ENCODE measurements at places on chromosomes 11 and 22.

- DNase-seq, result peak; percentile 83
Measured at GRCh38 chr22:21816787-21817496, 50.5 kb downstream of the MAPK1 start.

DNA sequence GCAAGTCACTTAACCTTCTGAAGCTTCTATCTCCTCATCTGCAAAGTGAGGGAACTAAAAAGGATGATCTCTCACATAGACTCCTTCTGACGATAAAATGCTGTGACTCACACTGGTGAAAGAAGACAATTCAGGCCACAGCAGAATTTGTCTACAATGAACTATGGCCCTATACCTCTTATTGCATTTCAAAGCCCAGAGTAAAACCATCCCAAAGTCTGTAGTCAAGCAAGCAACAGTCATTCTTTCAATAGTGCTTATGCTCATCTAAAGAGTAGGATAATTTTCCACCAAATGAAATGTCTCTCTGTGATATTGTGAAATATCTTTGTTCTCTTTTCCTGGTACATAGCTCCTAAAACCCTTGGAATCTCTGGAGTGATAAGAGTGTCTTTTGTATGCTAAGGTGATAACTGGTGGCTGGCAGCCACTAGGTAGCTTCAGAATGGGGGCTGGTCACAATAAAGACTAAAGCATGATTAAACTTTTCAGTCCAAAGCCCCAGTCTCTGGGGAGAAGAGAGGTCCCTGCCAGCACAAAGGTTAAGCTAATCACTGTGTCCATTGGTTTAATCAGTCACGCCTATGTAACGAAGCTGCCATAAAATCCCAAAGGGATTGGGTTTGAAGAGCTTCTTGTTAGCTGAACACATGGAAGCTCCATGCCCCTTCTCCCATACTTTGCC, 30.8 kb downstream of the SYTL2 start:
- no peak for DNase-seq

DNA sequence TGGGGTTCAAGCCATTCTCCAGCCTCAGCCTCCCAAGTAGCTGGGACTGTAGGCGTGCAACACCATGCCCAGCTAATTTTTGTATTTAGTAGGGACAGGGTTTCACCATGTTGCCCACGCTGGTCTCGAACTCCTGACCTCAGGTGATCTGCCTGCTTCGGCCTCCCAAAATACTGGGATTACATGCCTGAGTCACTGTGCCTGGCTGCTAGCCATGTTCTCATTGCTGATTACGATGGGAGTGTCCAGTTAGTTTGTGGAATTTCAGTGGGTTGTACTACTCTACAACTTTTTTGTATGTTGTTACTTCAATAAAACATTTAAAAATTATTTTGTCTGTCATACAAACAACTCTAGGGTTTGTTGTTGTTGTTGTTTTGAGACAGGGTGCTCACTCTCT, 4.8 kb upstream of the VPS11 start:
- DNase-seq, result no peak

GRCh38 chr22:43540529-43540923, 128.7 kb downstream of the MPPED1 start:
- DNase-seq, result no peak

GRCh38 chr11:73239111-73239521, 21.0 kb downstream of the P2RY2 start:
- DNase-seq, result no peak

DNA sequence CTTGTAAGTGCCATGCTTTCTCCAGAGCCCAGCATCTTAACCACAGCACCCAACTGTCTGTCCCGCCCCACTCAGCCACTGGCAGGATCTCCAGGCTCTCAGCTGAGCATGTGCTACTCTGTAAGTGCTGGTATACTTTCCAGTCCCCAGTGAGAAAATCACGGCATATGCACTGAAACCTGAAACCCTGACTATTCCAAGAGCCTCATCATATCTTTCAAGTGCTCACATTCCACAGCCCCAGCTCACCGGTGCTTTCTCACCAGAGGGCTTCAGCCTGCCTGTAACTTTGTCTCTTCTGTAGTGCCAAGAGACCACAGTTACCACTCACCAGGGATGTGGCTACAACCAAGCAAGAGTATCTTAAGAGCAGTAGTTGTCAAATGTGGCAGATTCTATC, 24.4 kb upstream of the PAMR1 start:
- no peak for DNase-seq

GRCh38 chr11:61749591-61750217, 2.7 kb upstream of the MYRF start:
- DNase-seq, result no peak

DNA sequence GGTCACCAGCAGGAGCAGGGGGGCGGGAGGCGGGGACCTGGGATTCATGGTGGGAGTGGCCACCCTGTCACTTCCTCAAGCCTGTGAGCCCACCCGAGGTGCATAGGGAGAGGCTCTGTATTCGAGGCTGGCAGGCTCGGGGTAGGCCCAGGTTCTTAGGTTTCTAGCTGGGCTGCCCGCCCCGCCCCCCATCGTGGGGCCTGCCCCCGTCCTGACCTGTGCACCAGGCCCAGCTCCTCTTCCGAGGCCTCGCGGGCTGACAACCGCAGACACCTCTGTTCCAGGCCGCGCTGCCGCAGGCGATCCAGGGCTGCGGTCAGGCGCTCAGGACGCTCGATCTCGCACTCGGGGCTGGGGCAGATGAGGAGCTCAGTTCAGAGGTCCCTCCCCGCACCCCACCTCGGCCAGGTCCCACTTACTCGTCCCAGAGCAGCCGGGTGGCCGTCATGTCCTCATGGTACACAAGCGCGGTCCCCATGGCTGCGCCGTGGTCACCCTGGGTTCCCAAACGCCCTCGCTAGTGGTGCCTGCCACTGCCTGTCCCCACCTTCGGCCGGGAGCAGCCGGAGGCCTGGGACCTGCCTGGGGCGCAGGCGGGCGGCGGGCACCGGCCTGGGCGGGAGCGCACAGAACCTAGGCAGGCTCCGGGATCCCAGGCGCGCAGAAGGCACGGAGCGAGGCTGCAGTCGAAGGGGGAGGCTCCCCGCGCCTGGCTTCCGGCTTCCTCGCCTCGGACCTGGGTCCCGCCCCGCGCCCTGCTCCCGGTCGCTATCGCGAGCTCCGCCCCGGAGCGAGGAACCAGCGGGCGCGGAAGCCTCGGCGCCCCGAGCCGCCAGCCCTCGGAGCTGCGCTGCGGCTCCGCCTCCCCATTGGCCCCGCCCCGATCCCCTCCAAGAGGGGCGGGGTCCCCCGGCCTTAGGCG, at the start of gene HDAC10:
Gene HDAC10, minus strand, starts transcription at position 711 of the 922 bp plus-strand sequence. Its CDS starts 233 bp downstream, at position 478.
- peak; percentile 84 for DNase-seq

DNA sequence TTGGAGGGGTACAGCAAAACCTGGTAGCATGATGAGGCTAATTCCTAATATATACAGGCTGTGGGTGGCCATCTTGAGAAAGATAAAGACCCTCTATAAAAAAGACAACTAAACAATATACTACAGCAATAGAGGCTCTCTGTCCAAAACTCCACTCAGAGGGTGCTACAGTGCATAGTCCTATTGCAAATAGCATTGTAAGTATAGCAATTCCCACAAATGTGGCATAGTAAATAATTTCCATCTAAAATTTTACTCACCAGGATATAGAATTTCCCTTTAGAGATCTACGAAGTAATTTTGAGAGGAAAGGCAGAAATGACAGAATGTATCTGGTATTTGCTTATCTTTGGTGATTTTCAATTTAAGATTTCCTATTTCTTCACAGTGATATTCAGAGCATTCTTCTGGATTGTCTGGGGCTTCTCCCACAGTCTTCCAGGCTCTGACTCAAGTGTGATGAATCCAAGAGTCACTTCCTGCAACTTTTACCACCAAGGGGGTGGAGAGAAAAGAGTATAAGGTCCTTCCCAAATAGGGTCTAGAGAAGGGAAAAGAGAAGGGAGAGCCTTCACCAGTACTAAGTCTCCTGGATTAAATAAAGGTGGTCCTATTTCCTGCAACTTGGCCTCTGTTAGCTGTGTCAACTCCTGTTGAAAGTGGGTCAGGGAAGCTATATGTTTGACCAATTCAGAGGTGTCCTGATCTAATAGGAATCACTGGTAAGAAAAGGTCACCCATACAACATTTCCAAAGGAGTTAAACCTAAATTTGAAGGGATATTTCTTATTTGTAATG, 1054.7 kb upstream of the CNTN5 start:
- DNase-seq, result no peak

DNA sequence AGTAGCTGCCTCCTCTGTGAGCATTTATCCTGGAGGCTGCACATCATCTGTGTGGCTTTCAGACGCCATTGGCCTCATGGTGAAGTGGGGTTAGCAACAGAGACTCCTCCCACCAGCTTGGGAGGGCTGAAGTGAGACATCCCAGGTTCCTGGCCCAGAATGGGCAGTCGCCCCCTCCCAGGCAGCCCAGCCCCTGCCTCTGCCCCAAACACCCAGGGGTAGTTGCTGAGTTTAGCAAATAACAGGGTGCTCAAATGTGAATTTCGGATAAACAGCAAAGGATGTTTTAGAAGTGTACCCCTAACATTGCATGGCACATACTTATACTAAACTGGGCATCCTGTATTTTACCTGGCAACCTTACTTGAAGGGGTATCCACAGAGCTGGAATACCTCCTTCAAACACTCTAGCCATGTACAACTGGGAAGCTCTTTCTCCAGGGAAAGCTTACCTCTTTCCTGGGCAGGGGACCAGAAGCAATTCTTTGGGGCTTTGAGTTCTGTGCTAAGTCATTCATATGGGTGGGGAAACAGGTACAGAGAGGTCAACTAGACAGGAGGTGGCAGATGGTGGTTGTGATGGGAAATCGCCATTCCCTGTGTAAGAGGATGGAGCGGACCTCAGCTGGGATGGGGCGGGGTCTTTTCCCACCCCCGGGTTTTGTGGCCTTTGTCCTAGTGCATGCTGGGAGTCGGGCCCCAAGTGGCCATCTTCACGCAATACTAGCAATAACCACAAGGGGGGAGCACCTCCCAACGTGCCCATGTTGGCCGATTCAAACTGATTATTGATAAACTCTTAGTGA, 19.3 kb downstream of the MTFP1 start:
- DNase-seq, result peak; percentile 66

GRCh38 chr11:93196816-93197379, 893 bp downstream of the SLC36A4 start:
- DNase-seq, result peak; percentile 14

- DNase-seq, result no peak
Measured at GRCh38 chr22:29344137-29344536, 28.6 kb upstream of the RASL10A start.

GRCh38 chr11:115279813-115280761, 224.1 kb downstream of the CADM1 start:
- DNase-seq, result no peak

- DNase-seq, result no peak
Measured at GRCh38 chr11:132008872-132009271, 638.5 kb downstream of the NTM start.

- DNase-seq, result no peak
Measured at GRCh38 chr11:46492532-46492931, 101.0 kb upstream of the CHRM4 start.

GRCh38 chr11:121450401-121450800, 1.7 kb upstream of the SORL1 start:
- DNase-seq, result peak; percentile 42

- DNase-seq, result no peak
Measured at GRCh38 chr11:67542169-67542568, 18.9 kb upstream of the CABP2 start.

DNA sequence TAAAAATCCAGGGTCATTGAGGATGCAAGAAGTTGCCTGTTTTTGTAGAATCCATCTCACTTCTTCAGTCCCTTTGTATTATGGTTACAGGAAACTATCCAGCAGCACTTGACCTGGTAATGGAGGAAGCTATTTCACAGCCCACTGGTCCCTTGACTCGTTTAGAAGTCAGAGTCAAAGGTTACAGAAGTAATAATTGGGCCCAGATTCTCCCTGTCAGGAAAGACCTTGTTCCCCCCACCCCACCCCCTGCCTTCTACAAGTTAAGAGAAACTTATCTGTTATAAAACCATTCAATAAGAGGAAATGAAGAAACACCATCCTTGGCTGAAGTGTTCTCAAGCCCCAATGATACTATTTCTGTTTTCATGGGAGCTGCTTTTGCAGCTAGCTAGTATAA, 65.8 kb downstream of the CSTPP1 start:
- no peak for DNase-seq

- DNase-seq, result no peak
Measured at GRCh38 chr11:21861314-21861713, 331.6 kb upstream of the ANO5 start.

- no peak for DNase-seq
Measured at GRCh38 chr11:69391192-69392103, 90.0 kb upstream of the LINC01488 start.

DNA sequence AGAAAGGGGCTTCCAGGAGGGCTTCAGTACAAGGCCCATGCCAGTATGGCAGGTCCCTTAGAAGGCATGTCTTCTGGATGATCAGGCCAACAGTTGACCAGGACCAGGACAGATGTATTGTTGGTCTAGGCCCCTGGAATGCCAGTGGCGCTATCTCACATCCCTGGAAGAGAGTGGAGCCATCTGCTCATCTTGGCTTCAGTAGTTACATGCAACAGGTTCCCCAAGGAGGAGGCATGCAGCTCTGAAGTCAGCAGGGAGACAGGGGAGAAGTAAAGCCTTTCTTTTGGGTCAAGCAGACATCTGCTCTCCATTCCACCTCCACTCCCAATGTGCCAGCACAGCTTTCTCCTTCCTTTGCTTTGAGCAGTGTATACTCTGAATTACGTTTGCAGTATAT, 244.1 kb downstream of the KIRREL3 start:
- no peak for DNase-seq

- DNase-seq, result no peak
Measured at GRCh38 chr11:8389029-8389996, 125.6 kb upstream of the LMO1 start.

DNA sequence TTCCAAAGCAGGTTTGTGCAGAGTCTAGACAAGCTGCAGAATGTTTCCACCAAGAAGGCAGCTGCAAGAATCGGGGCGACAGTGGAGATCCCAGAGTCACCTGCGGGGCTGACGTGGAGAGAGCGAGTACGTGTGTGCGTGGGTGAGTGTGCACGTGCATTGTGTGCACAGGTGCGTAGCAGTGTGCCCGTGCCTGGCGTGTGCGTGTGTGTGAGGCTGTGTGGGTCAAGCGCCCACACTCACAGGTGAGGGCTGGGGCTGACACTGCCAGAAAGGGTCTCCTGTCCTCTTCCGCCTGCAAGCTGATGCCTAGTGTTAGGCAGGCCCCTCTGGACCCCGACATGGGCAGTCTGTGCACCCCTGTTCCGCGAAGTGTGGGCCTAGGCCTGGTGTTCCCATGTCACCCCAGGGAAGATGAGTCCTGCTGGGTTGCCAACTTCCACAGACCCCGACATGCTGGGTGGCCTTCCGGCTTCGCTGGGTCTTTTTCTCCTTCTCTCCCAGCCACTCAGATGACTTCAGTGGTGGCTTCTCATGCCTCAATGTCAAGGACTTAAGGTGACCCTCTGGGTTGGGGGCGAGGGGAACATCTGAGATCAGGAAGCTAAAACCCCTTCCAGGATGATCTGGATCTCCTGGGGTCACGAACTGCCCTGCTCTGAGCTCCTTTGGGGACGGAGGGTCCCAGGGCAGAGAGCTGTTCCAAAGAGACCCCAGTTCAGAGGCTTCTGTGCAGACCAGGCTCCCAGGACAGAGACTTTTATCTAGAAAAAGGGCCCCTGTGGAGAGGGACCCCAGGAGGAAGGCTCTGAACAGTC, 10.4 kb upstream of the SYT8 start:
- DNase-seq, result no peak

All from CD4-positive, alpha-beta T cell treated with Interleukin-21 for 1 hour (primary cell).